ENCODE measurements at places on chromosomes 3 and 15.

DNA sequence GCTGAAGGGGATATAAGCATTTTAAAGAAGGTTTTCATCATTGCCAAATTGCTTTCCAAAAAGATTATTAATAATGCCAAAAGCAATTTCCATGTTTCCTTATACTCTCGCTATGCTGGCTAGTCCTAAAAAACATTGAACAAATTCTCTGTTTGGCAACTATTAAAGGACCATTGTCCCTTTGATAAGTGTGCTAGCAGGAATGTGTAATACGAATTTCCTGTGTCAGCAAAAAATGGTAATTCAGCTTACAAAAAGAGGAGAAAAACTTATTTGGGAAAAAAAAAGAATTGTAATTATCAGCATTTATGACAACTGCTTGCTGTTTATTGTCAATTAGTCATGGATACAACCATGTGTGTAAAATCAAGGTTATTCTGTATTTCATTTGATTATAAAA, 138.6 kb downstream of the TBL1XR1 start:
- no peak for DNase-seq

DNA sequence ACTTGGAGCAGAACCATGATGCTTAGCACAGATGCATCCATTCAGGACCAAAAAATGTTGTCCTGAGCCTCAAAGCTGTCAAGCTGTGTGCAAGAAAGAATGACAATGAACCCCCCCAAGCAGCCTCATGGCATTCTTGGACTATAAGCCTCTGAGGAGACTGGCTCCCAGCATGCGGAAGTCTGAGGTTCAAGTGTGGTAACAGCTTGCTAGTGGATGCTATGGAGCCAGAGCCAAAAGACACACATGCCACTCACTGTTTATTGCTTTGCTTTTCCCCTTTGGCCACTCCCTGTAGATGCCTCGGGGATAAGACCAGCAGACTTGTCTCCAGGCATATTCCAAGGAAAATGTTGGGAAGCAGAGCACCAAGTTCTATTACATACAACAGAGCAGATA, 38.2 kb upstream of the SNRK start:
- no peak for DNase-seq

GRCh38 chr15:59191855-59192237, 14.8 kb upstream of the LDHAL6B start:
- DNase-seq, result peak; percentile 60

DNA sequence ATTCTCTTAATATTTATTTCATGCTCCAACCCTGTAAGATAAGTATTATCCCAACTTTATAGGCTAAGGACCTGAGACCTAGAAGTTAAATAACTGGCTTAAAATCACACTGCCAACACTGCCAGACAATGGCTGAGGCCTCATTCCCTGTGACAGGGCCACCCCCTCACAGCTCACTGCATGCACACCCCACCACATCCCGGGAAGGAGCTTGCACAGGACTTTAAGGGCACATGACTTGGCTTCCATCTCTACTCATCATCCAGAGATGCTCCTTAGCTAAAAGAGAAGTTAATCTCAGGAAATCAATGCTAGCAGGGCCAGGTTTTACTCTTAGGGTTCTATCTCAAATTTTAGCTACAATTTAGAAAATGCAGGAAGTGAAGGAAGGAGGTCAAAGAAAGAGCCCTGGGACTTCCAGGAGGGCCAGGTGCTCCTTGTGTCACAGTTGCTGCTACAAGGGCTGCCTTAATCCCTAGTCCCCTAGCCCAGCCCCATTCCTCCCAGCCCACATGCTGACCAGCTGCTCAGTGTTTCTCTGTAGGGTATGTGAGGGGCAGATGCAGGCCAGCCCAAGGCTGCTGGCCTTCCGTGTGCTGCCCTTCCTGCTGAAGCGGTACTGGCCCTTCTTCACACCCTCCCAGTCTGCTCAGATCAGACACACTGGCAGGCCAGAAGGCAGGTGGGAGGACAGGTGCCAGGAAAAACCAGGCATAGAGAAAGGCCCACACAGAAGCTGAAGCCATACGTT, 53.5 kb downstream of the WWTR1 start:
- no peak for DNase-seq

- peak; percentile 57 for DNase-seq
Measured at GRCh38 chr3:184155644-184156521, 706 bp downstream of the DVL3 start.

- no peak for DNase-seq
Measured at GRCh38 chr15:29776859-29777258, 45.4 kb downstream of the TJP1 start.

DNA sequence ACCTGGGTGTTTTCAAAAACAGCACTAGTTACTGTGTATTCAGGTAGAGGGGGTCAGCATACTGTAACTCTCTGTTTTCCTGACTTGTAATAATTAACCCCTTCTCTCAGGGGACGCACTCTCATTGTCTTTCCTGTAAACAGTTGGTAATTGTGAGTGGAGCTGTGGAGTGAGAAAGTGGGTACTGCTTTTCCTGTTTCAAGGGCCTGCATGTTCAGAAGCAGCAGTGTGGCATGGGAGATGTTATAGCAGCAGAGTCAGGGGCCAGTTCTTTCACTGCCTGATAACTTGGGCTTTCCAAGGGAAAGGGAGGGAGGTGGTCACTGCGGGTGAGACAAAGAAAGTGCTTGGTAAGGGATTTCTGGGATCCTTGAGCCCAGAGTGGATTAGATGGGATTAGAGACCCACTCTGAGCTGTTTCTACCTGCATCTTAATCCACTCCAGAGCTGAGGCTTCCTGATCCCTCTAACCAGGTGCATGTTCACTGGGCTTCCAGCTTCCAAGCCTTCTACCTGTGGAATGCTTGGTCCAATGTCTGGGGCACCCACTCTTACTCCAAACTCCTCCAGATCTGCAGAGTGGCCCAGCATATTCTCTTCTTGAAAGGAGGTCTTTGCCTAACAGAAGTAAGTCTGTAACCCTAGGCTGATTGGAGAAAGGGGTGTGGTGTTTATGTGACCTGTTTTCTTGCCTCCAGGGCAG, 105.2 kb downstream of the RPLP1 start:
- no peak for DNase-seq

GRCh38 chr3:48372377-48372770, 355 bp downstream of the FBXW12 start:
- DNase-seq, result no peak

- DNase-seq, result no peak
Measured at GRCh38 chr3:113147681-113148261, 63.6 kb upstream of the BOC start.
